ENCODE measurements at places on chromosomes 16 and 17.
A peak's percentile ranks its signal among the peaks of the same experiment; 100 is the strongest.

- no peak for DNase-seq
Measured at GRCh38 chr16:63890081-63890480, 1231.8 kb downstream of the CDH11 start.

GRCh38 chr17:66373944-66374817, 71.8 kb downstream of the PRKCA start:
- peak; percentile 47 for DNase-seq

- no peak for DNase-seq
Measured at GRCh38 chr17:38786372-38786771, 13.0 kb downstream of the PIP4K2B start.

DNA sequence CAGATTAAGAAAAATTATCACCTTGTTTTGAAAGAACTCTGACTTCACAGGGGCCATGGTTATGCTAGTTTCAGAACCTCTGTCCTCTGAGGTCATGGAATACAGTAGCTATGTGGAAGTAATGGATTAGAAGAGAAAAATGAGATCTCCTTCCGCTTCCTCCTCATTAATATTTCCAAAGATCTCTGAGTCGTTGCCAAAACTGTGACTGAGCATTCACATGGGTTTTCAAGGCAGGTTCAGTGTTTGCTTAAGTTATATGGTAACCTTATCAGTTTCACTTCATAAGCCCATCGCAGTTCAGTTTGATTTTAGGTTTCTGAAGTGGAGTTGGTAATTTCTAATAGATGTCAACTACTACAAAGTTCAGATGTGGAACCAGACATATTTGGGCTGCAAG, 321.2 kb upstream of the SOX9 start:
- DNase-seq, result no peak

GRCh38 chr17:13539421-13539820, 62.3 kb downstream of the HS3ST3A1 start:
- DNase-seq, result no peak

DNA sequence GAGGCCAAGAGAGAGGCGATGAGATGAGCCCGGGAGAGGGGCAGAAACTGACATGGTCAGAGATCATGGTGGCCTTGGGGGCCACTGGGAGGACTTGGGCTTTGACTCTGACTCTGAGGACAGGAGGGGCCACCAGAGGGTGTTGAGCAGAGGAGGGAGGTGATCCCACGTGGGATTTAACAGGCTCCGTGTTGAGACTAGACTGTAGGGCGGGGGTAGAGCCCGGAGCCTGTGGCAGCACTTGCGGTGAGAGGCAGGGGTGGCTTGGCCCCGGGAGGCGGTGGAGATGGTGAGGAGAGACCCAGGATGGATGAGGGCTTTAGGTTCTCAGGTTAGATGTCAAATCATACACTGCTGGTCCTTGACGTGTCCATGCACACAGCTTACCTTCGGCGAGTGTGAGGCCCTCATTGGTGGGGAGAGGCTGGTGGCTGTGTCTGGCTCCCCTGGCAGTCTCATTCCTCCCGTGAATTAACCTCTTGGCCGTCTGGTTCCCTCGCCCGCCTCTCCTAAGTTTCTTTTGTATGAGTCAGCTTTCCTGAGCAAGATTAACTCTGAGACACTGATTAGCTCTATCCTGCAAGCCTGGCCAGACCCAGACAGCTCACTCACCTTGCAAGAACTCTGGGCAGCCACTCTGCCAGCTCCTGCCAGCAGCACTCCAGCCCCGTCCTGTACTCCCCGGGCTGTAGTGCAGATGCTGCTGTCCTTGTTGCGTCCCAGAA, 39.7 kb downstream of the VPS35L start:
- no peak for DNase-seq

GRCh38 chr16:54199487-54200160, 87.0 kb downstream of the IRX3 start:
- DNase-seq, result no peak

- DNase-seq, result no peak
Measured at GRCh38 chr17:53475002-53475401, 347.7 kb upstream of the KIF2B start.

GRCh38 chr17:1736348-1737281, 6.1 kb upstream of the SERPINF2 start:
- no peak for DNase-seq

DNA sequence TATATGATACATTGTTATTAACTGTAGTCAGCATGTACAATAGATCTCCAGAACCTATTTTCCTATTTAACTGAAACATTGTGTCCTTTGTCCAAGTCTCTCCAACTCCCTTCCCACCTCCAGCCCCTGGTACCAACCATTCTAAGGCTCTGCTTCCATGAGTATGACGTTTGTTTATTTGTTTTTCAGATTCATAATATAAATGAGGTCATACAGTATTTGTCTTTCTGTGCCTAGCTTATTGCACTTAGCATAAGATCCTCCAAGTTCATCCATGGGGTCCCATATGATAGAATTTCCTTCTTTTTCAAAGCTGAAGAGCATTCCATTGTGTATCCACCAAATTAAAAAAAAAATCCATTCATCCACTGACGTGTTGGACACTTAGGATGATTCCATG, 39.4 kb downstream of the OTOA start:
- no peak for DNase-seq

- DNase-seq, result no peak
Measured at GRCh38 chr16:87978127-87978526, 26.9 kb downstream of the BANP start.

Measured in activated CD4-positive, alpha-beta memory T cell treated with anti-CD3 and anti-CD28 coated beads, Interleukin-2, amount 10 ng/mL, durations not matched to agents 7 days and 5 days (primary cell).